ENCODE measurements at places on chromosomes 16 and 17. TPM values are rescaled to one million over a fixed set of nuclear protein-coding genes. Genes with fewer than 3 reads are reported as not detected.

MLKL gene
- 0.74 TPM for total RNA-seq

C1QL1 gene
- total RNA-seq = 2.7 TPM

SULT1A1 gene
- total RNA-seq = 6.4 TPM

ABCA9 gene
- 3.7 TPM for total RNA-seq

SCN4A gene
- total RNA-seq = under 0.01 TPM

TNK1 gene
- total RNA-seq = 0.25 TPM

CFAP52 gene
- total RNA-seq = 1.7 TPM

MT1E gene
- 5.4 TPM for total RNA-seq

ACSM3 gene
- total RNA-seq = 0.49 TPM

STAT3 gene
- 26.3 TPM for total RNA-seq

C16orf96 gene
- 0.25 TPM for total RNA-seq
